Ascending aorta (tissue), 2 donors: ENCODE measurements at places on chromosomes 1 and 21.

- no peaks in the 10 kb centered on the region for H3K36me3 ChIP-seq
- DNase-seq = no peak
- H3K27ac ChIP-seq = no peak overlapping the region
Observed at GRCh38 chr1:20322825-20323612, 32.3 kb downstream of the VWA5B1 start.

DNA sequence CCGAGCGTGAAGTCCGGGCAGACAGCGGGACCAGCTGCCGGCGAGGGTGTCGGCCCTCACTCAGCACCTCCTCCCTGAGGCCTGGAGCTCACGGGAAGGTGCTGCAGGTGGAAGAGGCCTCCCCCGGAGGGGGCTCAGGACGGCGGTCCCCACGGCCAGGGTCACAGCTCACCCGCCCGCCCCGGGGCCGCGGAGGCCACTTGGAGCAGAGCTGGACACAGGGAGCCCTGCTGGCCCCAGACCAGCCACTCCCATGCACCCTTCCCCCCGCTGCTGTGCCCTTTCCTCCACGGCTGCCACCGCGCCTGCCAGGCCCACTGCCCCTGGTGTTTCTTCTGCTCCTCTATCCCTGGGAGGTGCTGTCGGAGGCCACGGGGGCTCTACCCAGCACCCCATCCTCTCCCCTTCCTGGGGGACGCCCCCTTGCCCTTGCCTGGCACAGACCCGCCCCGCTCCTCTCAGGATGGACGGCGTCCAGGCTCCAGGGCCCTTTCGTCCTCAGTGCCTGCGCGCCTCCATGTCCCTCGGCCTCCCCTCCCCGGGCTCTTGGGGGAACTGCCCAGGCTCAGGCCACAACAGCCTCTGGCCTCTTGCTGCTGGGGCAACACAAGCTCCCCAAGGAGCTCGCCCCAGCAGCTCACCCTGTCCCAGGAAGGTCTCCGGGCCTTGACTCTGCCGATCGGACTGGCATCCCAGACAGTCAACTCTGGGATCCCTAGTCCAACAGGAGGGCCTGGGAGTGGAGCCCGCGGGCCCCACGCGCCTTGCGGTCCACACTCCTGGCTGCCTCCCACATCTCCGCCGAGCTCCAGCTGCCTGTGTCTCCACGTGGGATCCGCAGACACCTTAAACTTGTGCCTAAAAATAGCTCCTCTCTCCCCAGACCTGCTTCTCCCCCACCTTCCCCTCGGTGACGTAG lies 4.1 kb downstream of the TMEM240 start:
- H3K4me1 ChIP-seq = peaks cover 14% of the 10 kb centered on the region
- H3K27me3 ChIP-seq = no peaks in the 10 kb centered on the region
- H3K36me3 ChIP-seq = no peaks in the 10 kb centered on the region
- H3K4me3 ChIP-seq = no peak overlapping the region
- no peak for DNase-seq

DNA sequence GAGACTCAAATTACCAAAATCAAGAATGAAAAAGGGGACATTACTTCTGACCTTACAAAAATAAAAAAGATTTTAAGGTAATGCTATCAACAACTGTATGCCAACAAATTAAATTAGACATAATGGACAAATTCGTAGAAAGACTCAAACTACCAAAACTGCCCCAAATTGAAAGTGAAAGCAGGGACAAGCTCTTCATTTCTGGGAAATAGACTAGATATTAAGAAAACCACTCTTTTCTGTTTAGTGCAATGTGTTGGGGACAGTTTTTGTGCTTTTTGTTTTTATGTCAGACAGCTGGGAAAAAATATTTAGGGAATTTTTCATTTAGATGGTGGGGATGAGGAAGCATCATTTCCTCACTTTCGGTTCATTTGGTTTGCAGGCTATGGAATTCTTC lies 4.9 kb upstream of the GBP1 start:
- no peaks in the 10 kb centered on the region for H3K27me3 ChIP-seq
- no peak overlapping the region for H3K27ac ChIP-seq
- peak overlapping the region; percentile 23 for H3K4me3 ChIP-seq
- DNase-seq = no peak
- H3K36me3 ChIP-seq = no peaks in the 10 kb centered on the region

DNA sequence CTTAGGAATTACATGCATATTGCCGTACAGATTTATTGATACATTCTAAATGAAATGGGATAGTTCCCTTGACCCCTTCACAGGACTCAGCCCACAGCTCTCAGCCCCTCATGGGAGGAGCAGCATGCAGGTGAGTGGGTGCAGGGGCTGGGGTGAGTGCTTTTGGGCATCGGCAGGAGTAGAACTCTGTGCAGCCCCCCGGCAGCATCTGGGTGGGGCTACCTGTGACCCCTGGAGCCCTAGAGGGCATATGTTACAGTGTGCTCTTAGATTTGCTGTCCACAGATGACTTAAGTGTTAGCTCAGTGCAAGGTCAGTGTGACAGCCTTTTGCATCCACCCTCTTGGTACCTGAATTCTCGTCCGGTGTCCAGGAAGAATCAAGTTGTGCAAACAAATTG lies 120.3 kb downstream of the GALNT2 start:
- no peak for DNase-seq
- no peaks in the 10 kb centered on the region for H3K36me3 ChIP-seq
- no peak overlapping the region for H3K27ac ChIP-seq
- no peak overlapping the region for H3K4me3 ChIP-seq
- no peaks in the 10 kb centered on the region for H3K27me3 ChIP-seq

DNA sequence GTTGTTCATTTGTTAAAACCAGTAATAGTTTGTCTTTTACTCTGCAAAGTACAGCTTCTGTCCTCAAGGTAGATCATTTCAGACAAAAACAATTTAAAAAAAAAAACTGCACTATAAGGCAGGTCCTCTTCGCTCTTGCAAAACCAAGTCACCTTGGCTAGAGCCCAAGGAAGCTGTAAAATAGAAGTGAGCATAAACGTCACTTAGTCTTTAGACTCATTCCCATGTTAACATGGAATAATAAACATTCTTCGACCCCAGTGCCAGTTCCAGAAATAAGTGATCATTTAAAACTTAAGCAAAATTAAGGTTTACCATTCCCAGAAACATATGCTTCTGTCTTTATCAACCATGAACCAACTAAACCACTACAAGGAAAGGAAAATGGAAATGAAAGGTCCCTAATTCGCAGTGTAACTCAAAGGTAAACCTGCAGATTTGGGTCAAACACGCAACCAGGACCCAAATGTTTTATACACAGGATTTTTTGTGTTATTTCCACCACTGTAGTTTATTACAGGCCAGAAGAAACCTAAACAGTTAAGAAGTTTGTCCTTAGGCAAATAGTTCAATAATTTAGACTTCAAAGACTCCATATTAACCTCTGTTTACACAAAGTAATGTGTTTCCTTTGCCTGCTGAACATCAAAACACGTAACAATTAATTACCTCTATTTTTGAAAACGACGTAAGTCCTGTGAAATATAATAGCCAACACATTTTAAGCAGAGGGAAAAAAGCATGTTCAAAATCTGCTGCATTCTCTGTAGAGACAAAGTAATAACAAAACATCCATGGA lies 54.6 kb downstream of the TGFBR3 start:
- DNase-seq = no peak
- no peak overlapping the region for H3K27ac ChIP-seq
- H3K4me3 ChIP-seq = no peak overlapping the region
- H3K36me3 ChIP-seq = no peaks in the 10 kb centered on the region
- H3K4me1 ChIP-seq = peaks cover 2% of the 10 kb centered on the region
- H3K27me3 ChIP-seq = no peaks in the 10 kb centered on the region

- no peak overlapping the region for H3K27ac ChIP-seq
- no peak overlapping the region for H3K4me3 ChIP-seq
- H3K4me1 ChIP-seq = no peaks in the 10 kb centered on the region
- H3K27me3 ChIP-seq = no peaks in the 10 kb centered on the region
Observed at GRCh38 chr1:226541631-226542622, 6.6 kb upstream of the STUM start.

- no peaks in the 10 kb centered on the region for H3K36me3 ChIP-seq
- no peak overlapping the region for H3K27ac ChIP-seq
- H3K27me3 ChIP-seq = no peaks in the 10 kb centered on the region
- peaks cover 5% of the 10 kb centered on the region for H3K4me1 ChIP-seq
- no peak for DNase-seq
Observed at GRCh38 chr1:55217226-55217986, 2.2 kb upstream of the USP24 start.

DNA sequence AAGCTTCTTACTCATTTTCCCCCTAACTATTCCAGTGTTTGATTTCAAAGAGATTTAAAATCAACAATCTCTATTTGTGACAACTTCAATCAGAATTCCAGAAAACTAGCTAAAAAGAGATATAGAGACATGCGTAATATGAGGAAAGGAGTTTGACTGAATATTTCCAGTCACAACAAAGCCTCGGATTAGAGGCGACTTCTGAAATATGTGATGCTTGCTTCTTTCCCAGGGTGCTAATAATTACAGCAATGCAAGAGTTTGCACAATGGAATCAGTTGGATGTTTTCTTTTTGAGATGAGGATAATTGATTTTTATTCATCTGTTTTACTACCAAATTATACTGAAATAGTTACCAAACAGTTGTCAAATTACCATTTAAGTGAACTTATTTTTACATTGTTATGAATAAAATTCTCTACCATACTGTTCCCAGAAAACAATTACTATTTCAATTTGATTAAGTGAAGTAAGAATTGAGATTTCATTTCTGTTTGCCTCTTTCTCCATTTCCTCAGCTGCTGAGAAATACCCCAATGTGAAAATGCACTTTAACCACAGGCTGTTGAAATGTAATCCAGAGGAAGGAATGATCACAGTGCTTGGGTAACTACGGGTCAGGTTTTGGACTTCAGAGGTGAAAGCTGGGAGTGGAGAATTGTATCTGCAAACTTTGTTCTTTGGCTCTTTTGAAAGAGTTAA lies 28.1 kb downstream of the KMO start:
- no peak overlapping the region for H3K4me3 ChIP-seq
- no peak overlapping the region for H3K27ac ChIP-seq
- no peaks in the 10 kb centered on the region for H3K4me1 ChIP-seq
- no peaks in the 10 kb centered on the region for H3K36me3 ChIP-seq
- DNase-seq = no peak

DNA sequence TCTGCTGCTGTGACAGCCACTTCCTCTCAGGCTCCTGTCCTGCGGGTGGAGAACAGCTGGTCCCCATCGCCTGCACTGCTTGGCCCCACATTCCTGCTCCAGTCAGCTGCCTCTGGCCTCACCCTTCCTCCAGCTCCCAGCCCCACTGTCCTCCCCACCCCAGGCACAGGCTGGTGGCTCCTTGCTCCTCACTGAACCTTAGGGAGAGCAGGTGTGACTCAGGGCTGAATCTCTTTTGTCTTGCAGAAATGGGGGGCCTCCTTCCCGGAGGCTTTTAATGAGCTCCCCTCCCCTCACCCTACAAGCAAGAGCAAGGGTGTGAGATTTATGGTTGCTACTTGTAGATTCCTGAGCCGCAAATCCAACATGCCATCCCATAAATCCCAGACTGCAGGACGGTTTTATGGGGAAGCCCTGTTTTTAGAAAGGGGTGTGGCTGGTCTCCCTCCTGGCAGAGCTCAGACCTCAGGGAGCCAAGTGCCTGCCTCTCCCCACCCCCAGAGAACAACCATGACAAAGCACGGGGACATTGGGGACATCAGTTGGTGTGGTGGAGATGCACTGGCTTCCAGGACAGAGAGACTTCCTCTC lies 15.2 kb downstream of the CDK18 start:
- H3K4me1 ChIP-seq = peaks cover 5% of the 10 kb centered on the region
- no peaks in the 10 kb centered on the region for H3K36me3 ChIP-seq
- H3K27ac ChIP-seq = no peak overlapping the region
- no peaks in the 10 kb centered on the region for H3K27me3 ChIP-seq

GRCh38 chr1:9621032-9621431 lies 30.5 kb upstream of the PIK3CD start:
- no peaks in the 10 kb centered on the region for H3K4me1 ChIP-seq
- no peak for DNase-seq
- H3K27ac ChIP-seq = no peak overlapping the region
- no peaks in the 10 kb centered on the region for H3K27me3 ChIP-seq
- H3K36me3 ChIP-seq = no peaks in the 10 kb centered on the region
- H3K4me3 ChIP-seq = no peak overlapping the region

- no peaks in the 10 kb centered on the region for H3K27me3 ChIP-seq
- no peak overlapping the region for H3K4me3 ChIP-seq
- no peak for DNase-seq
- H3K27ac ChIP-seq = no peak overlapping the region
Observed at GRCh38 chr1:12708396-12709090, 7.4 kb upstream of the AADACL3 start.

- no peaks in the 10 kb centered on the region for H3K36me3 ChIP-seq
- H3K4me1 ChIP-seq = no peaks in the 10 kb centered on the region
- no peak for DNase-seq
- H3K27me3 ChIP-seq = no peaks in the 10 kb centered on the region
Observed at GRCh38 chr1:1089731-1090423, 15.8 kb upstream of the RNF223 start.

DNA sequence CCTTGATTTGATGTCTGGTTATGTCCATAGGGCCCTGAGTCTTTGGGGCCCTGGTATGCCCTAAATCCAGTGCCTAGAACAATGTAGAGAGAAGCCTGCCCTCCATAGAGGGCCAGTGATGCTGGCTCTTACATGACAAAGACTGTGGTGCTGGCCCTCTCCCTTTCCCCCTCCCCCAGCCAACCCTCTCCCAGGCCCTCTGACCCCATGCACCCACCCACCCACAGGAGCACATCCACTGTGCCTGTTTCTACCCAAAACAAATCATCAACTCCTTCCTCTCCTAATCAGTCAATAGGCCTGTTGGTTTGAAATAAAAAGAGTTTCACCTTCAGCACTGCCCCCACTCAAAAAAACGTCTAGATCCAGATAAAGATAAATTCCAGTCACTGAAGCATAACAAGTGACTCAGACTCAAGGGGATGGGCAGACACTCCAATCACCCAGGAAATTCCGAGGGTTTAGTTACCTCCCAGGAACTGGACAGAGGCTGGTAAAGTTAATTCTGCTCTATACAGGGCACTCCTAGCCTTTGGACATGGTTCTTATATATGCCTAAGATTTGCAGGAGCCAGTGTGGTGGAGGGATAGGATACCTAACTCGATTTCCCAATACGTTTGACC lies 144.8 kb upstream of the VANGL1 start:
- H3K4me3 ChIP-seq = no peak overlapping the region
- no peaks in the 10 kb centered on the region for H3K27me3 ChIP-seq
- no peak for DNase-seq
- H3K4me1 ChIP-seq = no peaks in the 10 kb centered on the region
- no peaks in the 10 kb centered on the region for H3K36me3 ChIP-seq

GRCh38 chr1:221573756-221574155 lies 168.1 kb downstream of the DUSP10 start:
- no peaks in the 10 kb centered on the region for H3K27me3 ChIP-seq
- no peak for DNase-seq
- no peak overlapping the region for H3K4me3 ChIP-seq
- no peaks in the 10 kb centered on the region for H3K36me3 ChIP-seq
- no peaks in the 10 kb centered on the region for H3K4me1 ChIP-seq

GRCh38 chr1:17080880-17081279 lies 27.0 kb upstream of the SDHB start:
- no peaks in the 10 kb centered on the region for H3K4me1 ChIP-seq
- no peak overlapping the region for H3K27ac ChIP-seq
- DNase-seq = no peak
- no peaks in the 10 kb centered on the region for H3K36me3 ChIP-seq
- no peak overlapping the region for H3K4me3 ChIP-seq
- H3K27me3 ChIP-seq = no peaks in the 10 kb centered on the region
